ENCODE measurements at places on chromosomes 16 and 17.

DNA sequence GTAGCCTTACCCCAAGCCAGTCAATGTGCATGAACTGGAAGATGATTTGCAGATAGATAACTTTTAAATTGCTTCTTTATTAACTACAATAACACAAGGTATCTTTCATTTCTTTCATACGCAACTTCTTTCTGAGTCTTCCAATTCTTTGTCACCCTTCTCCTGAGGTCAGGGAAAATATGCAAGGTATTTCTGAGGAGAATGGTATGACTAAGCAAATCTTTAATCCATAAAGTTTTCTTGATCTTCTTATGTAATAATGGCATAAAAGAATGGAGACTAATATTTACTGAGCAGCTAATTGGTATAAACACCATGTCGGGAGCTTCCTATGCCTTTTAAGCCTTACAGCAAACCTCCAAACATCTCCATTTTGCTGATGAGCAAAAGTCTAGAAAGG, 438.9 kb downstream of the KCNJ2 start:
- DNase-seq: no peak

DNA sequence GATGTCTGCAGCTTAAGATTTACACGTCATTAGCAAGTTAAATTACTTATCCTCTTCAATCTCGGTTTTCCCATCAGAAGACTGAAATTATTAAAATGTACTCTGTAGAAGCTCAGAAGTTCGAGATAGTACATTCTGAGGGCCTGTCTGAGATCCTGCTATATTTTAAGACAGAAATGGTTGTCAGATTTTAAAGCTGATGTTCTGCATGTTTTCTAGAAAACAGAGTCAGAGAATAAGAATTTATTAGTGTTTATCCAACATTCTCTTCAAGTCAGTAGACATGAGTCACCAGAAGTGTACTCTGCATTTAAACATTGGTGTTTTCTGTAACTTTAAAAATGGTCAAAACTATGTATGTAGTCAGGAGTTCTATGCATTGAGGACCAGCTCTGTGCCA, 155.2 kb upstream of the MYOCD start:
- DNase-seq: no peak

DNA sequence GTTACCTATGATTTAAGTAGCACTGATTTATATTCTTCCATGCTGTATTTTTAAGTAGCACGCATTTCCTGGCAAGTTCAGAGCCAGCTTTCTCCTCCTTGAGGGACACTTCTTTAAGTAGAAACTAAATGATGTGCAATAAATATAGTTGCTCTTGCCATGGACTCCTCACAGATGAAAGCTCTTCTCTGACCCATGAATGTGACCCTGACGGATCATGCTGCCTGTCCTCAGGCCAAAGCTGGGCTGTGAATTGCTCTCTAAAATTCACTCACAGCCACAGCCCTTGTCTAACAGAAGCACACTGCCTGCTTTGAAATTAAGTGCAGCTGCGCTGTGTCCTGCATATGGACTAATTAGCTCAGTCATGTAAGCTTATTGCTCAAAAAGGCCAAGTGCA, 438.8 kb downstream of the PMP22 start:
- DNase-seq: no peak

DNA sequence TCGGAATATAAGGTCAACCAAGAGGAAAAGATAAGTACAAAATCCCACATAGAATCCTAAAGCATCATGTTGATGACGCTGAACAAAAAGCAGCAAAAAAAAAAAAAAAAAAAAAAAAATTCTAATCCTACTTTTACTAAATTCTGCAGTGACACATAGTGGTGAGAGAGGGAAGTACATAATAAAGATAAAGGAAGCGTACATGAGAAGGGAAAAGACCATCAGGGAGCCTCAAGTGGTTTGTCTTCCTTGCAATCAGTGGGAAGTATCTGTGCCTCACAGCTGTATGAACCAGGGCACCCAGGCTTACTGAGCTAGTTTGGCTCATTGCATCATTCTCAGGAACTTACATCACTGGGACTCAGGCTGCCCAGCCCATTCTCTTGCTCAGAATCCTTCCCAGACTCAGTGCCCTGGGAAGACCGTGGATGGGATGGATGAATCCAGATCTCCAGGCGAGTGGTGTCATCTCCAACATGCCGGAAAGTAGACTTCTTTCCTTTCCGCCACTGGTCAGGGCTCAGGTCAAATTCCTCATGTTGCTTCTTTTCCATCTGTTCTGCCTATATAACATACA, 21.2 kb downstream of the SMG6 start:
- DNase-seq: peak; percentile 61

GRCh38 chr16:74778646-74779045, 4.0 kb upstream of the FA2H start:
- no peak for DNase-seq

- DNase-seq: no peak
These were observed 7.3 kb upstream of the SLC5A10 start for GRCh38 chr17:18944646-18945045.

DNA sequence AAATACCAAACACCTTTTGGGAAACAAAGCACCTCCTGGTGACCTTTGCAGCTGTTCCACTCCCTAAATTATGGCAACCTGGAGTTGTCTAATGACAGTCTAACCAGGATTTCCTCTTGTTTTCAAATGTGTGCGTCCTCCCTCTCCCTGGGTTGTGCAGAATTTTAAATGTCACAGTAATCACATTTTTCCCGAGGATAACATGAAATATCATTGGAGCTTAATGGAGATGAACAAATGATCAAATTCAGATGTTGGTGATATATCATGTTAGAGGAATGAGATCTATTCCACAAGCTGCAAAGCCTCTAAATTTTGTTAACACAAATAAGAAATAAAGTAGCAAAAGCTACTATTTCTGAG, 86.9 kb upstream of the HLF start:
- DNase-seq: no peak

- DNase-seq: no peak
These were observed 232.1 kb downstream of the STX8 start for GRCh38 chr17:9343516-9343915.

- no peak for DNase-seq
These were observed 9.0 kb downstream of the ADGRG1 start for GRCh38 chr16:57637424-57637823.

DNA sequence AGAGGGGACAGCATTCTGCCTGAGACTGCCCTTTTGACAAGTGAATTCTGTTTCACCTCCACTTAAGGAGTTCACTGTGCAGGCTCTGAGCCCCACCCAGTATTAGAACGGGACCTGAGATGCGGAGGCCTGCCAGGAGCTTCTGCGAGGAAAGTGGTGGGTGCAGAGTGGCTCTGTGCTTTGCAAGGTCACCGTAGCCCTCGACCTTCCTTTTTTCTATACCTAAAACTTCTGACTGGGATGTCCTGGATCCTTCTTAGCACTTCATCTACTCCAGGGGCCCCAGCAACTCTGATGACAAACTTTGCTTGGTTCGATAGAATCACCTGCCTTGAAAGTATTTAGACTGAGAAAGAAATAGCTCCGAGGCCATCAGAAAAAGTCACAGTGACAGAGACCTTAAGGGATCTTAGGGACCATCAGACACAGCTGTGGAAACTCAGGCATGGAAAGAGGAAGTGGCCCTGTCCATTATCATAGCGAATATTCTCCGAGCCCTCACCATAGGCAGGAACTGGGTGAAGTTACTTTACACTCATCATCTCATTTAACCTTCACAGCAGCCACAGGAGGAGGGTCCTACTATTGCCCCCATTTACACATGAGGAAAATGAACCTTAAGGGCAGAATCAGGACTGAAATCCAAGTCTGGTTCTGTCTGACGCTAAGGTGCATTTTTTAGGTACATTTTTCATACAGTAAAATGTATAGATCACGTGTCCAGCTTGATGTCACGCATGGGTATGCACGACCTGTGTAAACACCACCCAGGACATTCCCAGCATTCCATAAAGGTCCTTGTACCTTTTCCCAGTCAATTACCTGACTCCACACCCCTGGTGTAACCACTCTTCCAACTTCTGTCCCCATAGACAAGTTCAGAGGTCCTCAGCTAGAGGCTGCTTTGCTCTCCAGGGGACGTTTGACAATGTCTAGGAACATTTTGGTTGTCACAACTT, 676 bp upstream of the KRT13 start:
- DNase-seq: no peak

DNA sequence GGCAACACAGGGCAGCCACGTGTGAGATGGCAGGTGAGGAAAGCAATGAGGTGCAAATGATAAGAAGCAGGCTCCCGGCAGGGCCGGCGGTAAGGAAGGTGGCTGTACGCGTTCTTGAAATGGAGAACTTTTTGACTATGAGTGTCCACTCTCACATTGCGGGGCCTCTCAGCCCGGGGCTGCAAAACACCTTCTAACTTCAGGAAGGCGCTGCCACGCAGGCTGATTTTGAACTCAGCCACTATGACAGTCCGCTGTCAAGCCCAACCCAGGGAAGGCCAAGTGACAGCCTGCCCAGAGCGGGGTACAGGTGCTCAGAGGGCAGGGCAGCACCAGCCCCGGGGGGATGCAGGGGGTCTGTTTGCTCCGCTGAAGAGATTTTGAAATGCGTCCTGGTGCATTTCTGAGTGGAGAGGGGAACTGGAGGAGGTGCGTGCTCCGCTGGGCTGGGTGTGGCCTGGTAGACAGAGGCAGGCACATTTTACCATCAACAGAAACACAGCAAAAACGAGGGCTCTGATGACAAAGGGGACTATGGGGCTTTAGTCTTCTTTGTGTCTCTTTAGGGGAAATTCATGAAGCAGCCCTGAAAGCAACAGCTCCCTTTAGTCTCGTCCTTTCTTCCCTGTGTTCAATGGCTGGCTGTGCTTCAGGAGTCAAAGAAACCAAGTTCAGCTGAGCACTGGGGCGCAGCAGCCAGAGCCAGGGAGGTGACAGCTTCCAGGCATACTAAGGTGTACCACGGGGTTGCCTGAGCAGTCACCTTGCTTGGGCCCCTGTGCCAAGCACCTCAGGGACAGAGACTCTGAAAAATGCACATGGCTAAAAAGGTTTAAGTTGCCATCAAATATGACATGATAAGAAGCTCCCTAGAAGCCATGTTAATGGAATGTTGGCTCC, 14.6 kb upstream of the SREBF1 start:
- DNase-seq: no peak

Measured in GM10248 (cell line).